ENCODE measurements at places on chromosomes 3 and 15.

- DNase-seq = no peak
These were observed 7.2 kb downstream of the FAH start for GRCh38 chr15:80159811-80160569.

GRCh38 chr3:30513374-30514152, 92.8 kb upstream of the TGFBR2 start:
- no peak for DNase-seq

- DNase-seq = no peak
These were observed 534.6 kb upstream of the ATP11B start for GRCh38 chr3:182258538-182259177.

DNA sequence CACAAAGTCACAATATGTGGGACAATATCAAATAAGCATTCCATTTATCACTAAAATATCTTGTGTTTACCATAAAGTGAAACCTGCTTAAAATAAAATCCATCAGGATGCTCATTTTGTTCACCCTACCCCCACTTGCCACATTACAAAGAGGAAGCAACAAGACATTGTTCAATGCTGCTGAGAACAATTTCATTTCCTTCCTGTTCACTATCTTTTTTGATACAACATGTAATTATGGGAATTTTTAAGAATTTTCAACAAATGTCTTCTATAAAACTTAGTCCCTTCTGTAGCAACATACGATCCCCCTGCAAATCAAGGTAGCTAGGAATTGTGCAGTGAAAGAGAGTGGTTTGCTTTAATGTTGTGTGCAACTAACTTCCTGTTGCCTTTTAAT, 34.9 kb upstream of the GPR160 start:
- no peak for DNase-seq

DNA sequence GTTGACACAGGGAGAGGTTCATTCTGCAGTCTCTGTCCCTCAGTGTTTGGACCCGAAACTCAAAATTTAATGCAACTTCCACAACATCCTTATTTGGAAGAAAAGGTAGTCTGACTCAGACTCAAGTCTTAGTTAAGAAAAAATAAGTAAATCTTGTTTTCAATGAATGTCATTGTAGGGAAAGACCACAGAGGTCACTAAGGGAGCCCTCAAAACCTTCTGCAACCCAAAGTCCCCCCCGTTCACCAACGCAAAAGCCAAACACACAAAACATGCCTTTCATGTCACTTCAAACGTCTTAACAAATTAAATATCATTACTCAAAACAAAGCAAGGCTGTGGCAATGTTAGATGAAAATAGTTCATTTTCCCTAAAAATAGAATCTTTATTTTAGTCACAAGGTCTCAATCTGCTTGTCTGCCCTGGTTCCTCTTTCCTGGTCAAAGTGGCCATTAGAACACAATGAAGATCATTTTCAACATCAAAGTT, 20.9 kb upstream of the SSUH2 start:
- DNase-seq = no peak

- DNase-seq = no peak
These were observed 70.1 kb downstream of the LMLN start for GRCh38 chr3:198030125-198030524.

- DNase-seq = no peak
These were observed 180.6 kb downstream of the CHL1 start for GRCh38 chr3:377158-377561.

GRCh38 chr15:95836536-95836935, 494.0 kb upstream of the NR2F2 start:
- DNase-seq = no peak

DNA sequence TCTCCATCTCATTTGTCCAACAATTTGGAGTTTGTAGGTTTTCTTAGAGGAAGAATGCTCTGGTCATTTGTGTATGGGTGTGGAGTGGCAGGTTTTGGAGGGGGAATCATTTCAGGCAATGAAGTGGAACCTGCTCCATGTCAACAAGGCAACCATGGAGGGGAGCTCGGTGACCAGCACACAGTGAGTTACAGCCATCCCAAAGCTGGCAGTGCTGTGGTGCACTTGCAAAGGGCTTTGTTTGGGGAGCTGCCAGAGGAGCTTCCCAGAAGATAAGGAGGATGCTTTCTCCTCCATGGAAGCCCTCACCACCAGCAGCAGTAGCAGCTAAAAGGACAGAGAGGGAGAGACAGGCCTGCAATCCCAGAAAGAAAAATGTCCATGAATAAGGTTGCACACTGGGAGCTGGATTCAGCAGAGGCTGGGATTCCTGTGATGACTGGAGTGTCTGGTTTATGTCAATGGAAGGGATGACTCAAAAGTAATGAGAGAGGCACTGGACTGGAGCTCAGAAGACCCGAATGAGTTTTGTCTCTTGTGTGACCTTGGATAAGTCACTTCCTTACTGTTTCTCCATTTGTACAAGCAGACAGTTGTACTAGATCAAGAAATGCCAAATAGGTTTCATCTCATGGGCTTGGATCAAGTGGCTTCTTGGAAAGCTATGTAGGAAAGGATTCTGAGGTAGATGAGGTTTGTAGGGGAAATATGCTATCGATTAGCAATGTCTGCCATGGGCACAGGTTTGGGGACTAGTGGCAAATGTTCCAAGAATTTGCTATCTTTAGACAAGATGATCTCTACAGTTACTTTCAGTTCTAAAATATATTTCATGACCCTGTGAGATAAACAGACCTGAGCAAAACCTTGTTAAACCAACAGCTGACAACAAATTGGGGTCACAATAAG, 27.2 kb upstream of the UBE2Q2 start:
- DNase-seq = no peak

DNA sequence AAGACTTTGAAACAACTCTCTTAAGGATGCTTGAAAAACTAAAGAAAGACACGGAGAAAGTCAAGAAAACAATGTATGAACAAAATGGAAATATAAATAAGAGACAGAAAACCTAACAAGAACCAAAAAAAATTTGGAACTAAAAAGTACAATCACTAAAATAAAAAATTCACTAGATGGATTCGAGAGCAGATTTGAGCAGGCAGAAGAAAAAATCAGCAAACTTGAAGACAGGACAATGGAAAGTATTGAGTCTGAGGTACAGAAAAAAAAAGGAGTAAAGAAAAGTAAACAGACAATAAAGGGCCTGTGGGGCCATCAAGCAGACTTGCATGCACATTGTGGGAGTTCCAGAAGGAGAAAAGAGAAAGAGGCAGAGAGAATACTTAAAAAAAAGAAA, 13.4 kb upstream of the CDAN1 start:
- no peak for DNase-seq

GRCh38 chr3:152557302-152557999, 277.5 kb upstream of the P2RY1 start:
- no peak for DNase-seq

DNA sequence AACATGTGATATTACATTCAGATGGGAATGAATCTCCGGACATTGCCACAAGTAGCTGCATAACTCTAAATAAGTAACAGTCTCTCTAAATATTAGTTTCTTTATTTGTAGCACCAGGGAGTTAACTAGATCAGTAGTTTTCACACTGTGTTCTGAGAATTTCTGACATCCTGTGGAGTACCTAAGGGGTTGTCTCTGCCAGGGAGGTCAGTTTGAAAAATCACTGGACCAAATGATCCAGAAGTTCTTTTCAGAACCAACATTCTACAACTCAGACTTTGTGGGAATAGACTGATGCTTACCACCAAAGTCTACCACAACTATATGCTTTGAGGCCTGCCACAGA, 9.0 kb upstream of the ILDR1 start:
- DNase-seq = no peak

- no peak for DNase-seq
These were observed 13.3 kb downstream of the TLE3 start for GRCh38 chr15:70084461-70084860.

DNA sequence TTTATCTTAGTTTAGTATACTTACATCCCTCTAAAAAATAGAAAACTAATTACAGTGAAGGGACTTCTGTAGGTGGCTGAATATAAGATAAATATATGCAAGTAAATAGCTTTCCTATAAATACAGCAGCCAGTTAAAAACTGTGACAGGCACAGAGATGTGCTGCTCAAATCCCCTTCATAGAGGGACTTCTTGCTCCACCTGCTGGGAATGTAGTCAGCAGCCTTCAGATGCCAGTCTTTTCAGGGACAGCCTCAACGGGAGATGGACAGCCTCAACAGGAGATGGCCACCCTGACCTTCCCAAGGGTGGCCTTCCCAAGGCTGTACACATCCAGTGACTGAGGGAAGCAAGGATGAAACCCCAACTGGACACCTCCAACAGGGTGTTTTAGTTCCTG, 15.7 kb upstream of the PRR23E start:
- DNase-seq = no peak

GRCh38 chr3:71010726-71011455, 572.6 kb downstream of the FOXP1 start:
- peak; percentile 5 for DNase-seq

DNA sequence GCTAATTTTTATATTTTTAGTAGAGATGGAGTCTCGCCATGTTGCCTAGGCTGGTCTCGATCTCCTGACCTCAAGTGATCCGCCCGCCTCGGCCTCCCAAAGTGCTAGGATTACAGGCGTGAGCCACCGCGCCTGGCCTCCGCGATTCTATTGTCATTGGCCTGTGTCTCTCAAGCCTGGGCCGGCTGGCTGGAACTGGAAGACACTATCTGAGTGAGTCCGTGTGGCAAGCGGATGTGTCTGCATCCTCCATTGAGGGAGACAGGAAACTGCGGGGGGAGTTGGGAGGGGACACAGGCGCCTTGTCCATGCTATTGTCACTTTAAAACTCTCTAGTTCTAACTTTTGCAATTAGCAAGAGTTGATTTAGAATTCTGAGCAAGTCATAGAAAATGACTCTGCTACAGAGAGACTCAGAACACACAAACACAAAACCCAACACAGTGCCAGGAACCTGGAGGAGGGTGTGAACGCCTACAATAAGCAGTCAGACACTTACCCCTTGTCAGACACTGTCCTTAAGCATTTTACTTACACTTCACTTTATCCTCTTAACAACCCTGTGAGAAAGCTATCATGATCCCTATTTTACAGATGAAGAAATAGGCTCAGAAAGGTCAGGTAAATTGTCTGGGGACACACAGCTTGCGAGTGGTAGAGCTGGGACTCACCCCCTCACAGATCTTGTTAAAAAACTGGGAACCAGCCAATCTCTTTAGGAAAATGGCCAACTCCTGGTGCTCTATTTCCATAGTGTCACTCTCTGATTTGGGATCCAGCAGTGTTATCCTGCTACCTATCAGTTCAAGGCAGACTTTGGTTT, 38.7 kb downstream of the ANP32A start:
- peak; percentile 20 for DNase-seq

GRCh38 chr15:24944954-24945353, 9.8 kb upstream of the SNRPN start:
- DNase-seq = no peak

DNA sequence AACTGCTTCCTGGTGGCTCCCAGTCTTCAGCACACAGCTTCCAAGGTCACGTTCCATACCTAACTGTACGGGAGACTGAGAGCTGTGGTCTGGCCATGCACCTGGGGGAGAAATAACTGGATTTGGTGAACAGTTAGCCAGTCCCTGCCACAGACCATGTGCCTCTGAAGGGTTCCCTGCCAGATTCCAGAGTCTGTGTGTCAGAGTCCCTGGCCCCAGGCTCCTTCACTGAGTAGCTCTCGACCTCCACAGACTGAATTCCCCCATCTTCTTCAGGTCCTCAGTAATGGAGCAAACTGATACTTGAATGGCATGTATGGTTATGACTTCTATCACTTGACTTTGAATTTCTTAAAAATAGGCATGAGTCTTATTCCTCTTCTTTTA, 17.5 kb downstream of the MKRN2OS start:
- DNase-seq = no peak

DNA sequence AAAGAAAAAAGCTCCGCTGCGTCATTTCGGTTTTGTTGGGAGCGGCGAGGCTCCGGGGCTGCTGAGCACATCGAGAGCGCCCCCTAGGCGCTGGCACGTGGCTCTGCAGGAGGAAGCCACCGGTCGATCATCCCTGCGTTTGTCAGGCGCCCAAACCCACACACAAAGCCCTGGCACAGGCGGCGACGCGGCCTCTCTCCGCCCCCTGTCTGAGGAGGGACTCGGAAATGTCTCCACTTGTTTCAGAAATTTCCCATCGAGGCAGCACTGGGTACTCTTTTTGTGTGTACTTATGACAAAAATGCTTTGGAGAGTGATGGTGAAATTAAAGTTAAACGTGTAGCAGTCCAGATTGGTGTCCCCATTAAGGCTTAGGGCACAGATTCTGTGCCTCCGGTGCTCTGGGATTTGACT, 407.3 kb upstream of the ONECUT1 start:
- no peak for DNase-seq

DNA sequence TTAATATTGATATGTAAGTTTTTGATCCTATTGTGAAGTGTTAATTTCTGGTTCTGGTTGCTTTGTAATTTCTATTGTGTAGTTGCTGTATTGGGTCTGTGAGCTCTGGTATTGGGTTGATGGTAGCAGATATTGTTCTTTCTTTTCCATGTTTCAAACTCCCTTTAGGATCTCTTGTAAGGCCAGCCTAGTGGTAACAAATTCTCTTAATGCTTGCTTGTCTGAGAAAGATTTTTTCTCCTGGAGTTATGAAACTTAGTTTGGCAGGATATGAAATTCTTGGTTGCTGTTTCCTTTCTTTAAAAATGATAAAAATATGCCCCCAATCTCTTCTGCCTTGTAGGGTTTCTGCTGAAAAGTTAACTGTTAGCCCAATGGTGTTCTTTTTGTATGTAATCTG, 268.6 kb upstream of the PLSCR5 start:
- DNase-seq = no peak

- DNase-seq = no peak
These were observed 1219.2 kb downstream of the ZPLD1 start for GRCh38 chr3:103653996-103654395.

DNA sequence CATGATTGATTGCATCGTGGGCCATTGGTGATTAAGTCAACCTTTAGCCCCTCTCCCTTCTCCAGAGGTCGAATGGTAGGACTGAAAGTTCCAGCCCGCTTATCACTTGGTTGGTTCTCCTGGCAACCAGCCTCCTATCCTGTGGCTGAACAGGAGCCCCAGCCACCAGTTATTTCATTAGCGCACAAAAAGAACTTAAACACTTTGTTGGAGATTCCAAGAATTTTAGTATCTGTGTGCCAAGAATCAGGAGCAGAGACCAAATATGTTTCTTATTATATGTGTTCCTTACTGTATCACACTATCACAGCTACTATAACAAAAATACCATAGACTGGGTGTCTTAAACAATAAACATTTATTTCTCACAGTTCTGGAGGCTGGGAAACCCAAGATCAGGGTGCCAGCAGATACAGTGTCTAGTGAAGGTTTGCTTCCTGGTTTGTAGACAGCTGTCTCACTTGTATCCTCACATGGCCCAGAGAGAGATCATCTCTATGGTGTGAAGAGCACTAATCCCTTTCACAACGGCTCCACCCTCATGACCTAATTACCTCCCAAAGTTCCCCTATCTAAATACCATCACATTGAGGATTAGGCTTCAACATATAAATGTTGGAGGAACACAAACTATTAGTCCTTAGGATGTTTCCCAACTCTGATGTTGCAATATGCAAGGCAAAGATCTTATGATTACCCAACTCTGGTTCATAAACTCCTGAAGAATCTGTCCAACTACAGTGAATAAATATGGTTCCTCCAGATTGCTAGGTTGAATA, 30.5 kb upstream of the APH1B start:
- DNase-seq = no peak

All from activated gamma-delta T cell treated with anti-CD3 and anti-CD28 coated beads, Interleukin-2, amount 50 U/mL, for 16 hours (primary cell).